ENCODE measurements at places on chromosomes 1 and 21.

DNA sequence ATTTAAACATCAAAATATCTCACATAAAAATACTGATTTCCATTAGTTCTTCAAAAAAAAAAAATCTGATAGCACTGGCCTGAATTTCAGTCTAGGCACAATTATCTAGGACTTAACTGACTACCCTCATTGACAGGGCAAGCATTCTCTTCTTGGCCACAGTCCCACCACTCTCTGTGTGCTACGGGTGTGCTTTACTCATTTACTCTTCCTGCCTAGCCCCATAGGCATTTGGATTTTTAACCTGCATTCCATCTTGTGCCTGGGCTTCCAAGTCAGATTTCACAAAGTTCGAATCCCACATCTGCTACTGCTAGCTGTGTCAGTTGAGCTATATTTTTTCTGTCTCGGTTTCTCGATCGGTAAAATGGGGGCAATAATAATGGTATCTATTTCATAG, 38.0 kb downstream of the PTPN14 start:
- DNase-seq = no peak

- DNase-seq = no peak
These were observed 4.8 kb downstream of the DISP3 start for GRCh38 chr1:11483581-11484320.

GRCh38 chr1:156513185-156513584, 12.6 kb upstream of the MEF2D start:
- no peak for DNase-seq

- DNase-seq = no peak
These were observed 234.9 kb downstream of the NPHP4 start for GRCh38 chr1:5757187-5757805.

- DNase-seq = no peak
These were observed 32.6 kb downstream of the RNF11 start for GRCh38 chr1:51268634-51269033.

- no peak for DNase-seq
These were observed 3.5 kb downstream of the NIPAL3 start for GRCh38 chr1:24418898-24419628.

- DNase-seq = no peak
These were observed 4.5 kb upstream of the IFI16 start for GRCh38 chr1:159005161-159005560.

- no peak for DNase-seq
These were observed 16.6 kb upstream of the EYA3 start for GRCh38 chr1:28104866-28105467.

DNA sequence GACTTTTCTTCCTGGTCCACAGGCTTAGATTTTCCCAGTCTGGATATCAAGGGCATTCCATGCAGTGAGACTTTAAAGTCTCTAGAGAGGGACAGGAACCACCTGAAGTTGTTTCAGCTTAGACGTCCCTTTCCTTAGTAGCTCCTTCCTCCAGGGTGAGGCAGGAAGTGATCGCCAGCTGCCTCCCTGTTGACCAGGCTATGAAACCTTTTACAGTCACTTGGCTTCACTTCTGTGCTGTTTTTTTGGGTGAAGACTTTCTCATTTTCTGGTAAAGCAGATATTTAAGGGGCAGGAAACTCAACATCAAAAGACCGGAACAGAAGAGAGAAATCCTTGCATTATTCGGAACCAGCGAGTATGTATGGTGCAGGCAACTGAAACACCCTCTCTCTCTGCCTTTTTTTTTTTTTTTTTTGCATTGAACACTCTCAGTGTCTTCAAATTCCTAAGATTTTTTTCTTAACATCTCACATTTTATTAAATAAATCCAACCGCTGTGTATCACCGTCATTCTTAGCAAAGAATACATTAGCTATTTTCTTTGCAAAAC, 234.6 kb upstream of the IRF2BP2 start:
- no peak for DNase-seq

- DNase-seq = no peak
These were observed 12.1 kb downstream of the PEAR1 start for GRCh38 chr1:156905651-156906050.

- DNase-seq = no peak
These were observed 276.4 kb upstream of the PRMT6 start for GRCh38 chr1:106780066-106780465.

GRCh38 chr1:93839753-93840152, 39.3 kb downstream of the DNTTIP2 start:
- no peak for DNase-seq

DNA sequence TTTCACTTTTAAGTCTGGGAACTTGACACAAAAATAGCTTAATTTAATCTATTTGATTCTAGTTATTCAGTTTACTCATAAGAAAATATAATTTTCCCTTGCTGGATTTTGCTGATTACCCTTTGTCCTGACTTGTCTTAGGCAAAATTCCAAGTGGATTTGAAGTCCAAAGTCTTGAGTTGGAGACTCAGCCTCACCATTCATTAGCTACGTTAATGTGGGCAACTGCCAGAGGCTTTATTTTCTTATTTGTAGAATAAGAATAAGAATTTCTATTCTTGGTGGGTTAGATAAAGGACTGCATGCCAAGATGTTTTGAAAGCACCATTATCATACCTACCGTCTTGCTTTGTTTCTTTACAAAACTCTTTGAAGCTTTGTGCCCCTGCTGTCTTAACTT, 22.8 kb upstream of the PAPPA2 start:
- no peak for DNase-seq

DNA sequence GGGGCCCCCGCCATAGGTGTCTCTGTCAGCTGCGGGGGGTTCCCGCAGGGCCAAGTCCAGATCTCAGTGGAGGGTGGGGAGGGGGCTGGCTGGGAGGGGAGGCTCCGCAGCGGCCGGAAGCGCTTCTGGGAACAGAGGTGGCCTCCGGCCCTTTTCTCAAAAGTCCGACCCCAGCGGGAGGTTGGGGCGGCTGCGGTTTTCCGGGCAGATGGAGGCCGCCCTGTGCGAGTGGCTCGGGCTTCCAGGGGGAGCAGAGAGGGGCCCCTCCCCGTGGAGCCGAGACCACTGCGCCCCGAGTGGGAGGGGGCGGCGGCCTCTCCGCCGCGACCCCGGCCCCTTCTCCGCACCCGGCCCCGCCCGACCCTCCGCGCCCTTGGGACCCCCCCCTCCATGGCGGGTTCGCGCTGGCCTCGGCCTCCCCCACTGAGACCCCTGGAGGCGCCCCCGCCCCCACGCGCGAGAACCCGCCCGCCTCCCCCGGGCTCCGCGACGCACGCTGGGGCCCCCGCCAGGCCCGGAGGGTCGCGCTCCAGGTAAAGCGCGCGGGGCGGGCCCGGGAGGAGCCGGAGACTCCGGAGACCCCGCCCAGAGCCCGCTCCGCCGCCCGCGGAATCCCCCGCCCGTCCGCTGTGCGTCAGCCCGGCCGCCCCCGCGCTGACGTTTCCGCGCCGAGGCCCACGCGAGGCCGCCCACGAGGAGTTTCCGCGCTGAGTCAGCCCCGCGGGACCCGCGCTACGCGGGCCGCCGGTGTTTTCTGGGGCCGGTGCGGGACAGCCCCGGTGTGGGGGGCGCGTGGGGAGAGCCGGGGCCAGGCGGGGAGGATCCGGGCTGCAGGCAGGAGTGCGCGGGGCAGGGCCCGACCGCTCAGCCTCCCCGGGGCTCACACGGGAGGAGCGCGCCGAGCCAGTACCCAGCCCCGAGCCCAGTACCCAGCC, 5.2 kb downstream of the TNFRSF18 start:
- peak; percentile 91 for DNase-seq

GRCh38 chr1:178702146-178702545, 22.9 kb upstream of the RALGPS2 start:
- no peak for DNase-seq

DNA sequence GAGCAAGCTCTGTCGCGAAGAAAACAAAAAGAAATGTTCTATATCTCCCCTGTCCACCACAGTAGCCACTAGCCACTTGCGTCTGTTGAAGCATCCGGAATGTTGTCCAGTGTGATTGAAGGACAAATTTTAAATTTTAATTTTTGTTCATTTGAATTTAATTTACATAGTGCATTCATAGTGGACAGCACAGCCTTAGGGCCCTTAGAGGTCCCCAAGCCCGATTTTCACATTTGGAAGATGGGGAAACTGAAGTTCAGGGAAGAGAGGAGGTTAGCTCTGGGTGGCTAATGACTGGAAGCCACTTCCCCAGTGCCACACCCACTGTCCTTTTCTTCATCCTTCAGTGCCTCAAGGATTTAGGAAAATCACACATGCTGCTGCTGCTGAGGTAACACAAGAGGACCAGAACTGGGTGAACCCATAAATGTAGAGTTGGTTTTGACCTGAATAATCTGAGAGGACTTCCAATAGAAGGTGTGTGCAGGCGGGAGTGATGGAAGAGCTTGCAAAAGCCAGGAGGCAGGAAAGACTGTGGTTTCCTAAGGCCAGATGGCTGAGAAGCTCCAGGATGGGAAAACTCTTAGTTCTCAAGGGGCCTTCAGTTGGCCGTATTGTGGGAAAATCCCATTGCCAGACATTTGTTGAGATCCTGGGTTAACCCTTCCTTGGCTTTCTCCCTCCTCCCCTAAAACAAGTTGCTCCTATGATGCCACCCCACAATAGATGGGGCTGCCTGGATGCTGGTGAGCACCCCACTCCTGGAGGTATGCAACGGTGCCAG, 49.5 kb downstream of the TRIM11 start:
- no peak for DNase-seq

DNA sequence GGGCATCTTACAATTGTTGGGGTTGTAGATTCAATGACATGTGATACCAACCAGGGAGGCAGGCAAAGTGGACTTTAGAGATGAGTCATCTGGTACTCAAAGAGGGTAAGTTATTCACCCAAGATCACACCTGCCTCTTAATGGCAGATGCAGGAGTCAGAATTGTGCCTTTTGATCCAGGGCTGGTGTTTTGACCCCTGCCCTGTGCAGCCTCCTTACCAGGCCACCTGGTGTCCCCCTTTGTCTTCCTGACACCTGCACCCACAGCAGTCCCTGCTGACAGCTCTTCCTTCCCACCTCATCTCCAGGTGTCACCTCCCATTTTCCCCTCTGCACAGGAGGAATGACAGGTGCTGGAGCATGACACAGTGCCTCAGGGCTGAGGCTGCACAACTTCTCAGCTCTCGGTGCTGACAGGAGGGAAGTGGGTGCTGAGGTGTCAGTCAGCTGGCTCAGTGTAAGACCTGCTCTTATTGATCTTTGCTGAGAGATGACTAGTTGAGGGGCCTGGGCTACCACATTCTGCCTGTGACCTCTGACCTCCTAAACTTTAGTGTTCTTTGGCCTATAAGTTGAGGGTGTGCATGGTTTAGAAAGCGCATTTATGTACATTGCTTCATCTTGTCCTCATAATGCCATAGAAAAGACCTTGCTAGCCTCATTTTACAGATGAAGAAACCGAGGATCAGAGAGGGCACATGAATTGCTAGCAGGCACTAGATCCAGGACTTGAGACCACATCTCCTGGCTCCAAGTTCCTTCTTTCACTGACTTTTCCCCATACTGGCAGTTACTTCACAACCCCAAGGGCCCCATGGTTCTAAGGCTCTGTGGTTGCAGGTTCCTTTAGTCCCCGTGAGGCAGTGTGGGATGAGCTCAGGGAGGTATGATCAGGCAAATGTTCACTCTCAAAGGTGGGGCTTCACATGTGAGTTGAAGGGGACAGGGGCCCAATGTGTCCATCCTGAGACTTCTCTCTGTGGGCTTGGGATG, 31.3 kb downstream of the CACNA1E start:
- no peak for DNase-seq

GRCh38 chr1:22303816-22304215, 147.8 kb upstream of the ZBTB40 start:
- DNase-seq = no peak

GRCh38 chr1:109089242-109090015, 1.1 kb upstream of the TMEM167B start:
- DNase-seq = peak; percentile 34

- DNase-seq = no peak
These were observed 139.3 kb downstream of the NFIA start for GRCh38 chr1:61221642-61222041.

DNA sequence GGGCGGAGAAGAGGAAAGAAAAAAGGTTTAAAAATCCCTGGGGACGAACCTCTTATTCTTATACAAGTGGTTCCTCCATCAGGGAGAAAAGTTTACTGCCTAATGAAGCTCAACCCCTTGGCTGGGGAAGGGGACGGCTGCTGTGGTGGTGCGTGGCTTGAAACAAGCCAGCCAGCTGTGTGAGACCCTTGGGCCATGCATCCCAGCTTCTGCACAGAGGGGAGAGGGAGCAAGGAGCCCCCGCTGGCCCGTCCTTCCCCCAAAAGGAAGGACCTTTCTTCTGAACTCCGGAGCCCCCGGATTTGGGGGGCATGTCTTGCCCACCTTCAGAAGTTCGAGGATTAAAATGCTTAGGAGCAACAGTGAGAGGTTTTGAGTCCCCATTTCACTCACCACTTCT, 67.3 kb downstream of the STUM start:
- no peak for DNase-seq

GRCh38 chr1:151718666-151719065, 2.1 kb upstream of the CELF3 start:
- DNase-seq = no peak

DNA sequence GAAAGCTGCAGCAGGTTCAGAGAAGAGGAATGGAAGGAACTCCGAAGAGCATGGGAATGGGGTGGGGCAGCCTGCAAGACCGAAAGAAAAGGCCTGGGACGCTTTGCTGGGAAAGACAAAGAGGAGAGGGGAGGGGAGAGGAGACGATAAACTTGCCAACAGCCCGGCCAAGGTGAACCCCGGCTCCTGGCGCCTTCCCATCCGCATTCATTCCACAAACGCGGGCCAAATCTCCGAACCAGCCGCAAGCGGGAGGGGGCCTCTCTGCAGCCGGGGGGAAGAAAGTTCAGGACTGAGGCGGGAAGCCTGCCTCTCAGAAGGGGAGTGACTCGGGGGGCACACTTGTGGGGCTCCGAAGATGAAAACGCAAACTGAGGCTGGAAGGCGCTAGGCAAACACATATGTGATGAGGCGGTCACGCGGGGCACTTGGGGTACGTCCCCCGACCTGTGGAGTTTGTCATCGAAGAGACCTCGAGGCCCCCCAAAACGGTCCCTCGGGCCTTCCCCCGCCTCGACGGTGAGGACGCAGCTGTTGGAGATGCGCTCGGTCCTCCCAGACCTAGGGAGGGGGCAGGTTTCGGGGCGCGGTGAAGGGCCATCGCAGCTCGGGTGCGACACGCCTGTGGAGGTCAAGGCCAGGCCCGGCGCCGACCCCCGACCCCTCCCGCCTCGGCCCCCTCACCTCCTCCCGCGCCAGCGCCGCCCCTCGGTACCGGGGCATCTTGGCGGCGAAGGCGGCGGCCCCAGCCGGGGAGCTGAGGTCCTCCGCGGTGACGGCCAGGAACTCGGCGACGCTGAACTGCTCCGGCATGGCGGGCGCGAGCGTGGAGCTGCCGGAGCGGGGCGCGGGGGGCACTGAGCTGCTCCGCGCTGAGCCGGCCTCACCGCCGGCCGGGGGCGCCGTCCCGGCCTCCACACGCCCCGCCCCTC, at the start of gene ASAP3:
Gene ASAP3 (minus strand): TSS at position 859 of the 932 bp plus-strand sequence. CDS start 46 bp downstream, at position 813.
- DNase-seq = peak; percentile 8

DNA sequence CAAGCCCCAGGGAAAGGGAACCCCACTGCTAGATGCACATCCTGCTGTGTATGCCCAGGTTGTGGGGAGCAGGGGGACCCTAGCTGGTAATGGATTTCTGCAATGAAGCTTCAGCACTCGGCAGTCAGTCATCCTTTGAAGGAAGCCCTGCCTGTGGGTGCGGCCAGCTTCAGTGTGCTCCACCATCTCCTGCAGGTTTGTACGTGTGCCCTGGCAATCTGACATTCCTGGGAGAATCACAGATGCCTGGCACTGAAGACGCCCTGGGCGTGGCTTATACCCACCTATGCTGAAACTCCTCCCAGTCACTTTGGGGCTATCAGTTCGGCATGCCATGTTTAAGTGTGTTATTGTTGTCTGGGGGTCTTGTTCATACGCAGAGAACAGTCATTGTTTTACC, 6.8 kb downstream of the SPRR5 start:
- DNase-seq = no peak

Data from CD4-positive, alpha-beta T cell treated with Interleukin-4 for 1 hour (primary cell).